ENCODE measurements at places on chromosomes 1 and 21.
A peak's percentile ranks its signal among the peaks of the same experiment; 100 is the strongest.

GRCh38 chr21:35508139-35508888, 459.2 kb upstream of the RUNX1 start:
- peak; percentile 58 for DNase-seq

DNA sequence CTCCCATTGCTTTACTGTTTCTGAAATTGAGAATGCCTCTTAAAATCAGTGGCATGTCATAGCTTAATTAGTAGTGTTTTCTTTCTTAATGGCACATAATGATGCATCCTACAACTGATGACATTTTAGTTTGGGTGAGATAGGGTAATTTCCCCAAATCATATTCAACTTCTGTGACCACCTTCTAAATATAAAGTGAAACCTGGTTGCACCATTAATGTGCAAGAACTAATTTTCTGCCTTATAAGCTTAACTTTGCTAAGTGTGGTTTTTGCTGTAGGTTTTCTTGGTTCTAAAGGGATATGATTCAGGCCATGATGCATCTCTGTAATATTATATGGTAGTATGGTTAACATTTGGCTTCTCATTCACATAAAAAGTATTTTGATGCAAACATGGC, 8.9 kb downstream of the POGK start:
- no peak for DNase-seq

DNA sequence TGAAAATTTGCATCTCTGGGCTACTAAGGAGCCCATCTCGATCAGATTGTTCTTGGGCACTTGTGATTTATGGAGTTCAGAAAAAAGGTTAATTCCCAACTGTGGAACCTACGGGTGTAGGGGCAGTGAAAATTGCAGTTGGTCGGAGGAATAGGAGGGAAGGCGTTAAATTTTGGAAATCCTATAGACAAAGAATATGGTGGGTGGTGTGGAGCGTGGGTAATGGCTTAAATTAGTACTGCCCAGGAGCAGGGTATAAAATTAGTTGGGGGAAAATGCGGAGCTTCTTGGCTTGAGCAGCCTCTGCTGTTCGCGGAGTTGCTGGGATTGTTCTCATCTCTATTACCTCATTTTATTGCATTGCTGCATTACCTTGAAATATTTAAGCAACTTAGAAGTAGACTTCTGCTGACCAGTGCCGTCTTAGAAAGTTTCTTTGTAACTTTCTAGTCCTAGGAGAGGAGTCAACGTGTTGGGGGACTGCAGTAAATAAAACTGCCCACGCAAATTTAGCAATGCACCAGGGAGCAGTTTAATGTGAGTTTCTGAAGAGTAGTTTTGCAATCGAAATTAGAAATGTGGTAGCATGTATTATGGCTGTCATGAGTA, 514 bp downstream of the S1PR1 start:
- DNase-seq = no peak

DNA sequence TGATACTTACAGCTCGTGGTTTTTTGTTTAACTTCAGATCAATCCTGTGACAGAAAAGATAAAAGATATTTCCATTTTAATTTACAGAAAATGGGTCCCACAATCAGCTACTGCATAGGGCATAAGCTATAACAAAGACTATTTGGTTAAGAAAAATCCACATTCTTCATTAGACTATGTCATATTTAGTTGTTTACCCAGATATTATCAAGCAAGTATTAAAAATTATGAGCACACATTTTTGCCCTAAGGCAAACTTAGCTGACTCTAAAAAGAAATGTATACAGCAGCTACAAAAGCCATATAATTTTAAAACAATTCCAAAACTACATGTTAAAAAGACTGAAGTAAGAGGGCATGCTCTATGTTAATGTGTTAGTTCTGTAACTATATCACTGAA, 18.7 kb downstream of the MEAF6 start:
- DNase-seq = no peak

DNA sequence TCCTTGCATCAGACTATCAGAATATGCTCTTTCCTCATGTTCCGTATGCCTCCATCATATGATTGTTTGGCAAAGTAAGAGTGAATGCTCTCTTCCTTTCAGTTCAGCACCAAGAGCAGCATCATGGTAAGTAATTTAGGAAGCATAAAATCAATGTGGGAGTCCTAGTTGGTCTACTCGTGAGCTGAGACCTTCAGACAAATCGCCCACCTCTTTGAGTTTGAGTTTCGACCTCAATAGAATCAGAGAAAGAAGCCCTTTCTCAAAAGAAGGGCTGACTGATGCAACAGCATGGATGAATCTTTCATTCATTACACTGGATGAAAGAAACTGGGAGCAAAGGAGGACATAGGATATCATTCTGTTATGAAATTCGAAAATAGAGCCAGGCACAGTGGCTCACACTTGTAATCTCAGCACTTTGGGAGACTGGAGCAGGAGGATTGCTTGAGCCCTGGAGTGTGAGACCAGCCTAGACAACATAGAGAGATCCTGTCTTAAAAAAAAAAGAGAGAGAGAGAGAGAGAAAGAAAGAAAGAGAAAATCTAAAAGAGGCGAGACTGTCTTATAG, 112.5 kb downstream of the ZC3H11B start:
- DNase-seq = no peak

DNA sequence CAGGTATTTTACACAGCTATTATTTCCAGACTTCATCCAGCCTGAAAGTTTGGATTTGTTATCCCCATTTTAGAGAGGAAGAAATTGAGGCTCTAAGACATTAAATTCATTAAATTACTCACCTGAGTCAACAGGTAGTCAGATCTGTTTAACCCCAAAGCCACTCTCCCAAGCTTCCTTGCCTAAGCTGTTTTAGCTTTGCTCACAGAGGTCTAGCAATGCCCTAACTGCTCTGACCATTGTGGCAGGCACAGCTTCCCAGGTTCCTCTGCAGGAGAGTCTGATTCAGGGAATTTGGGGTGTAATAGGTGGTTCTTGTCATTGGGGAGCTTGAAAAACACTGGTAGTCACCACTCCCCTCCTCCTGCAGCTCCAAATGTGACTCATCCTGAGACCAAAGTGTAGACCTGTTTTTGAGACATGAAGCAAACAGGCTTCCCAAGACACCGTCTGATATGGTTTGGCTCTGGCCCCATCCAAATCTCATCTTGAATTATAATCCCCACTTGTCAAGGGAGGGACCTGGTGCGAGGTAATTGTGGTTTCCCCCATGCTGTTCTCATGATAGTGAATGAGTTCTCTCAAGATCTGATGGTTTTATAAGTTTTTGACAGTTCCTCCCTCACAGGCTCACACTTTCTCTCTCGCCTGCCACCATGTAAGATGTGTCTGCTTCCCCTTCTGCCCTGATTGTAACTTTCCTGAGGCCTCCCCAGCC, 142.8 kb upstream of the DNAH14 start:
- no peak for DNase-seq

GRCh38 chr1:160256396-160257046, 5.8 kb downstream of the DCAF8 start:
- DNase-seq = no peak

DNA sequence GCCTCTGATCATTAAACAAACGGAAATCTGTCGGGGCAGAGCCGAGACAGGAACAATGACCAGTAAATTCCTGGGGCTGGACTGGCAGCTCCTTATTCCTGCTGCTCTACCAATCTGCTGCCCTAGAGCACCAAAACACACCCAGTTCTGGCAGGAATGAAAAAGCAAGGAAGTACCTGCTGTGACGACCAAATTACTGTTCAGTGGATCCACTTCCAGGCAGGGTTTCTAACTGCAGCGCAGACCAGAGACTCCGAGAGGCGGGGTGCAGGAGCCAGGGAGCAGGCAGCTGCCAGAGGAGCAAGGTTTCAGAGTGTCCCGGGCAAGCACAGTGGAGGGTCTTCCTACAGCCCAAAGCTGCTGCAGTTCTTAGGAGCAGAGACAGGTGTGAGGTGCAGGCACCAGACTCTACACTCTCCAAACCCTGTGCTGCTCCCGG, 32.4 kb downstream of the KANK4 start:
- no peak for DNase-seq

- peak; percentile 74 for DNase-seq
Measured at GRCh38 chr1:223845037-223845809, 524 bp downstream of the TP53BP2 start.

GRCh38 chr21:32340863-32341848, 42.5 kb downstream of the MRAP start:
- DNase-seq = no peak

DNA sequence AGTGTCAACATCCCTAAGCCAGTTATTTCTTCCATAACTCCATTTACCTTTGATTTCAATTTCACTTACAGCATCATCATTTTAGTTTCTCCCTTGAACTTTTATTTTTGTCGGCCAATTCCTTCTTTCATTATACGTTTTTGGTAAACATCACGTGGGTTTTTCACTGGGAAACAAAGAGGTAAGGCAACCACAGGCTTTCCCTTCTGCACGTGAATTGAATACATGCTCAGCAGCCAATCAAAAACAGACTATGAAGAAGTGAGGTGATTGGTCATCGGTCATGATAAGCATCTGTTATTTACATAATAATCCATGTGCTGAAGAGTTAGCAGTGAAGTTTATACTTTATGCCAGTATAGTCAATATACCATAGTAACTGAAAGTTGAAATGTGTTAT, 98.7 kb downstream of the NCAM2 start:
- DNase-seq = no peak

DNA sequence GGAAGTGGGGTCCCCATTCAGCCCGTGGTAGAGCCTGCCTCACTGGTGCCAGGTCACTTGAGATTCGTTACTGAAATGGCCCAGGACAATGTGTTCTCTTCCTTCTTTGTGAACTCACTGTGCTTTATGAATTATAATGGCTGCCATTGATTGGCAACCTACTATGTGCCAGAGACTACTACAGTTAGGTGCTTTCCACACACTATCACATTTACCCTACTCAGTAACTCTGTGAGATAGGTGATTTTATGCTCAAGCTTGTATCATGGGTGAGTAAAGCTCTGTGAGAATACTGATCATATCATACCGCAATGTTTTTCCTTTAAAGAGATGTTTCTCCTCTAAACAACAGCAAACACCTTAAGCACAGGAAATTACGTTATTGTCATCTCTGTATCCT, 225.9 kb downstream of the SMYD3 start:
- DNase-seq = no peak

- DNase-seq = no peak
Measured at GRCh38 chr21:34046917-34047316, 26.5 kb upstream of the MRPS6 start.

DNA sequence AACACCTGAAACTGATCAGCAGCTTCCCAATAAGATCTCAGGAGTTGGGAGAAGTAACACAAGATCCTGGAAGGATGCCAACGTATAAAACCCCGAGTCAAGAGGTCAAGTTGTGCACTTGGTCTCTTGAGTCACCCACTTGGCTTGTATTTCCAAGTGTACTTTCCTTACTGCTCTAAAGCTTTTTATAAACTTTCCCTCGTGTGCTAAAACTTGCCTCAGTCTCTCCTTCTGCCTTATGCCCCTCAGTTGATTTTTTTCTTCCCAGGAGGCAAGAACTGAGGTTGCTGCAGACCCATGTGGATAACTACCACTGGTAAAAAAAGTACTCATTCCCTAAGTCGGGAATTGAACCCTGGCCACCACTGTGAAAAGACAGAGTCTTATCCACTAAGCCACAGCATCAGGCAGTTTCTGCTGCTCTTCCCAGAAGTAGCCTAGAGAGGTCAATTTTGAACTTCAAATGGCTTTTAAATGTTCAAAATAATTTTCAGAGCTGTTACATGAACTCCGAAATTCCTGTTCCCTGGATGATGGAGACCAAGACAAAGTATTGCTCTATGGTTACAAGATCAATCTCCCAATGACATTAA, 28.9 kb downstream of the ITLN2 start:
- no peak for DNase-seq

DNA sequence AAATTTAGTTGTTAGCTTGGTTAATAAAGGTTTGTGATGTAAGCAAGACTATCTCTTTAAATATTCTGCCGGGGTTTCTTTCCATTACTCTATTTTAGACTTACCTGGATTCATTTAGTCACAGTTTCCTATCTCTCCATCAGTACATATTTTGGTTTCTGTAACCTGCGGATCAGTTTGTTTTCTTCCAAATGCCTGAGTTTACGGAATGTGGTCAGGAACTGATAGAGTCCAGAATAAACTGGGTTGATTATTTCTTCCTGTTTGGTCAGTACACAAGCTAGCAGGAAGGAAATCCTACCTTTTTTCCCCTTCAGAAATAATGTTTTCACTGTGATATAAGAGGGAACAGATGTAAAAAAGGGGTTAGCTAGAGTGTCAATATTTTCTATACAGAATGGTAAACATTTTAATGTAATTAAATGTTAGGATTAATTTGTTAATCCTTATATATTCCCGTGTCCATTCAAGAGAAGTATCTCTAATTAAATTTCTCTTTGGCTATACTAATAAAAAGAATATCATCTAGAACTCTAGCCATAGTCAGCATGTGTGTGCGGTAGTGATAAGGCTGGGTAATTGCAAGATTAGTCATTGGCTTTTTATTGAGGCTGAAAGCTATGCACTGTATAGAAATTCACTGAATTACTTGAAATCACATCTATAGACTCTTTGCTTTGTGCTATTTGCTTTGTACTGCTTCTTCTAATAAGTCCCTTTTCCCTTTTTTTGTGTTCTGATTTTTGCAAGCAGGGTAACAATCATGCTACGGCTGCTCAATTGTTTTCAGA, 144.7 kb upstream of the ADGRL4 start:
- no peak for DNase-seq

DNA sequence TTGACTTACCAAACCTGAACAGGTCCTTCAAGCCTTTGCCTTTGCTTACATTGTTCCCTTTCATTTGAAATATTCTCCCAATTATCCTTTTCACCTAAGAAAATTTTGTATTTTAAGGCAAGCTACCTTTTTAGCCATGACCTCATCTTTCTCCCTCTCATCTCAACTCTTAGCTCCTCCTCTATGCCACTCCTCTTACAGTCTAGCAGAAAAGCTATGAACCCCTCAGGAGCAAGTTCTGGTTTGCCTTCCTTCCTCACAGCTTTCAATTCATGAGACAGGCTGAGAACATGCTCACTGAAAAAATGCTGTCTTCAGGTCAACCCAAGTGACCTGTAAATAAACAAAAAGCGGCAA, 8.3 kb upstream of the MUTYH start:
- DNase-seq = no peak

DNA sequence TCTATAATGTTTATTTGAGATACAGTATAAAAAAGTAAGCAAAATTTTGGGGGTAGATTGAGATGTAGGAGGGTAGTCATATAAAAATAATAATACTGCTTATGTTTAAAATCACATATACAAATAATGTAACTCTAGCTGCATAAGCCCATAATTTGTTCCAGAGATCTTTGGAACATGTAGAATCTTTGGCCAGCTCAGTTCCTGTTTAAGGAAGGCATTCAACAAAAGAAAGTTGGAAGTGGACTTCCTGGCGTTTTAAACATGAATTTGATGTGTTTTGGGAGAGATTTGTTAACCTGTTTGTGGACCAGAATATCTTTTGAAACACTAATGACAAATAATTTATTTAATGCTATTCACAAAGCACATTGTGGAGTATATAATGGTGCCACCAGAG, 27.7 kb downstream of the GIPC2 start:
- DNase-seq = no peak

DNA sequence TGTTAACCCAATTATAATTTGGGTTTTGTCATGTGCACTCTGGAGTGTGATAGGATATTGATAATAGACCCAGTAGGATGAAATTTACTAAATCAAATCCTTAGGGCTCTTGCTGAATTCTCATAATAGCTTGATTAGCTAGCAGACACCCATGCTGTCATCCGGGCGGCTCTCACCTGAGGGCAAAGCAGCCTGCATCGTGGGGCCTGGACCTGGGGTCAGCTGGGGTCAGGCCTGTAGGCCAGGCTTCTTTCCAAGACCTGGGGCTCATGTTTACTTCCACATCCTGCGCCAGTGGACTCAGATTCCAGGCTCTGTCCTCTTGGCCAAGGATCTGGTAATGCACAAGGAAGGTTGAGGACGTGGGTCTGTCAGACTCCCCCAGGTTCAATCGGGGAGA, 486.3 kb downstream of the NPHP4 start:
- no peak for DNase-seq

- DNase-seq = no peak
Measured at GRCh38 chr1:26705788-26706311, 10.0 kb downstream of the ARID1A start.
